ENCODE measurements at places on chromosomes 6 and 20.

- no peak for DNase-seq
These were observed 38.1 kb upstream of the NOX3 start for GRCh38 chr6:155493694-155494143.

GRCh38 chr6:132020138-132020581 lies 69.0 kb upstream of the CCN2 start:
- DNase-seq, result no peak

DNA sequence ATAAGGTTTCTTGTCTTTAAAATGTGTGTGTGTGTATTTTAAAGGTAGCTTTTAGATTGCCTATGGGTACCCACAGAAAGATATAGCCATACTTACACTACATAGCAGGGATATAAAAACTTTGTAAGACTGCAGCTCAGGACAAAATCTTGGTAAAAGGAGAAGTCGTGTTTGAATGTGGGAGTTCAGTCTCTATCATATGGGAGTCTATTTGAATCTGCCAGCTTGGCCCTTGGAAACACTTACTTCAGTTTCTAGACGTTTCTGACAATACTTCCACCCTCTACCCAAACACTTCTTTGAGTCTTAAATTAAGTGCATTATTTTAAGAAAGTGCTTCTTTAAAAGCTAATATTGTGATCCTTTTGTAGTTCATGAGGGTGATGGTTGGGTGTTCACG lies 155.7 kb downstream of the CARMIL1 start:
- no peak for DNase-seq

GRCh38 chr20:47102629-47103028 lies 208.0 kb downstream of the EYA2 start:
- no peak for DNase-seq

GRCh38 chr20:7660165-7660564 lies 280.1 kb downstream of the HAO1 start:
- no peak for DNase-seq

DNA sequence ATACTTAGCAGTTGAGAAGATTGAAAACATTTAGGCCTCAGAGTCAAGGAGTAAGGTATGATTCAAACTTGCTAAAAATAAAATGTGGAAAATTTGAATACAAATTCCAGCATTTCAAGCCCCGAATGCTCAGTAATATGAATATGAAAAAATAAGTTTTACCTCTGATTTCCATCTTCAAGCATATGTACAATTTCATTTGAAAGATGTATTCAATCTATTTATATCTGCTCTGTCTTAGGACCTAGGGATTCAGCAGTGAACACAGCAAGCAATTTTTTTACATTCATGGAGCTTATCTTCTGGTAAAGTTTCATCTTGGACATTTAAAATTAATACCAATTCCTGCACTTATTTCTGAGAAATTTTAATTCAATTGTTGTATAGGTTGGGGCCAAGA lies 262.7 kb upstream of the FOXQ1 start:
- DNase-seq, result no peak

All from T-helper 2 cell (primary cell).